SK-N-SH (cell line): ENCODE measurements at places on chromosomes 3 and 15. TPM values are rescaled to one million over a fixed set of nuclear protein-coding genes. Genes with fewer than 3 reads are reported as not detected.

DNA sequence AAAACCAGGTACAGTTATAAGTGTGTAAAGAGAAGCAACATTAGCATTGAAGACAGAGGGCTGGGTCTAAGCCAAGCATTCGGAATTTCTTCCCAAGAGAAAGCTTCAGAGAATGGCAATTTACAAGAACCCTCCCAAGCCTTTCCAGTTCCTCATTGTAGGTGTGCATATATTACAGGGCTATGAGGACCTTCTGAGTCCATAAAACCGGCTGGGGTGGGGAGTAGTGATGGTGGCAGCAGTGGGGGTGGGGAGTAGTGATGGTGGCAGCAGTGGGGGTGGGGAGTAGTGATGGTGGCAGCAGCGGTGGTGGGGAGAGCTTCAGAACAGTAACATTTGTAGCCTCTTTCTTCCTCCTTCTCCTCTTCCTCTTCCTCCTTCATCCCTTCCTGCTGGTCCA lies 368.7 kb upstream of the UMPS start:
- no peak for DNase-seq

GRCh38 chr15:74789171-74789631 lies 7.3 kb downstream of the CSK start:
- DNase-seq, result no peak

- DNase-seq, result no peak
Measured at GRCh38 chr15:68795298-68795848, 25.3 kb downstream of the ANP32A start.

DNA sequence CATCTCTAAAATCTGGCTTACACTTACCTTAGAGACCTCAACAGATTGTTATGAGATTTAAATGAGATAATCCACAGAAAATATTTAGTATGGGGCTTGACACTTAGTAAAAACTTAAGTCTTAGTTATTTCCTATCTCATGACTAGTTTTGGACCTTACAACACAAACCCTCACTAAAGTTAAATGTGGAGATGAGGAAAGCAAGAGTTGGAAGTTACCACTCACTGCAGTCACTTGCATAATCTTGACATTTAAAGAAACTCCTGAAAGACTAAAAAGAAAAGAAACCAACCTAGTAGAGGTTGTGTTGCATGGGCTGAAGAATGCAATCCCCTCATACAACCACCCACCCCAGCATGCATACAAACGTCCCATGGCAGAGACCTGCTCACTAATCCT lies 40.1 kb downstream of the ITGB5 start:
- no peak for DNase-seq

Gene ZNF660
- polyA plus RNA-seq, result 1.0 and 1.4 TPM in 2 replicates

Gene PRR23C
- not detected in 2 replicates for polyA plus RNA-seq

Gene PRSS50
- not detected in 2 replicates for polyA plus RNA-seq

Gene FSTL1
- polyA plus RNA-seq, result 329 and 454 TPM in 2 replicates

Gene FAM174B
- polyA plus RNA-seq, result 0.18 and 0.30 TPM in 2 replicates
